Activated CD4-positive, alpha-beta T cell treated with anti-CD3 and anti-CD28 coated beads for 1 hour (primary cell): ENCODE measurements at places on chromosomes 2 and 18.

DNA sequence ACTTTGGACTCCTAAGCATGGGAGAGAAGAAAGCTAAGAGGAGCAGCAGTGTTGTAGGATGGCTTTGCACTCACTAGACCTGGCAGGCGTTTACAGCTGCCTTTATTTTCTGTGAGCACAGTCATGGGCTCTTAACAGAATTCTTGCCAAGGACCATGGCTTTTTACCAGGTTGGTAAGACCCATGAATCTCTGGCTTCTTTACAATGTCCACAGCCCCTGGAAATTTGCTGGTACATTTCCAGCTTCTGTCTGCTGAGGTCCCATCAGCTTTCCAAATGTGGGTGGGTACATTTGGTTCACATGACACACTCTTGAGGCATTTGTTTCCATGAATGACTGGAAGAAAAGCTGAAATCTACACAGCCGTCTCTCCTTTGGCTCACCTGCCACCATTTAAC lies 162.7 kb downstream of the PPP1R1C start:
- DNase-seq = no peak

- DNase-seq = no peak
Observed at GRCh38 chr18:49762191-49763077, 50.9 kb downstream of the ACAA2 start.

DNA sequence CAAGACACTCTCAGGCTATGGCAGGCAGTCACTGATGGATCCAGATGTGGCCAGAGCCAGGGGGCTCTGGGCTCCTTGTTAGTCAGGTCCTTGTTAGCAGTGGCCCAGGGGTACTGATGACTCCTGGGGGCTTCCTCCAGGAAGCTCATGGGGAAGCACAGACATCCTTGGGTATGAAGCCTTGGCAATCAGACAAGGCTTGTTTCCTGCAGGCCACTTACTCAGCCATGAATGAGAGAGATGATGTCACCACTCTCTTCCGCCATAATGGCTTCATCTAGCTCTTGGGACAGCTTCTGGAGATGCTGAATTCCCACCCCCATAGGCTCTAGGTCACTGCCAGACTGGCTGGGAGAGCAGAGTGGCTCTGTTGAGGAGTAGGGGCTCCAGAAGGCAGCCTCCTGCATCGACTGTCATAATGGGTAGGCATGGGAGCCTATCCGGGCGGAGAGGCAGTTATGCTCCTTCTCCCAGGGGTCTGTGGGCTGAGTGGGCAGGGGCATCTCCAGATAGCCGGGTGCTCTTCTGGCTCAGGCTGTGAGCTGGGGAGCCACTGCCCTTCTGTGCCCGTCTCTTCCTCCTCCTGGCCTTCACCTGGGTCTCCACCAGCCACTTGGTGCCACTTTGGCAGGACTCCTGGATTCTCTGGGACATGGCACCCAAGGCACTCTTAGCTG lies 40.2 kb upstream of the BMPR2 start:
- no peak for DNase-seq

GRCh38 chr2:180829836-180830235 lies 150.6 kb upstream of the UBE2E3 start:
- no peak for DNase-seq

GRCh38 chr18:40464032-40464431 lies 1491.0 kb upstream of the PIK3C3 start:
- DNase-seq = no peak

GRCh38 chr2:236604575-236605344 lies 35.1 kb downstream of the ACKR3 start:
- no peak for DNase-seq

- no peak for DNase-seq
Observed at GRCh38 chr18:36903215-36903928, 74.4 kb downstream of the KIAA1328 start.

GRCh38 chr2:103809415-103809814 lies 1044.5 kb upstream of the POU3F3 start:
- no peak for DNase-seq

DNA sequence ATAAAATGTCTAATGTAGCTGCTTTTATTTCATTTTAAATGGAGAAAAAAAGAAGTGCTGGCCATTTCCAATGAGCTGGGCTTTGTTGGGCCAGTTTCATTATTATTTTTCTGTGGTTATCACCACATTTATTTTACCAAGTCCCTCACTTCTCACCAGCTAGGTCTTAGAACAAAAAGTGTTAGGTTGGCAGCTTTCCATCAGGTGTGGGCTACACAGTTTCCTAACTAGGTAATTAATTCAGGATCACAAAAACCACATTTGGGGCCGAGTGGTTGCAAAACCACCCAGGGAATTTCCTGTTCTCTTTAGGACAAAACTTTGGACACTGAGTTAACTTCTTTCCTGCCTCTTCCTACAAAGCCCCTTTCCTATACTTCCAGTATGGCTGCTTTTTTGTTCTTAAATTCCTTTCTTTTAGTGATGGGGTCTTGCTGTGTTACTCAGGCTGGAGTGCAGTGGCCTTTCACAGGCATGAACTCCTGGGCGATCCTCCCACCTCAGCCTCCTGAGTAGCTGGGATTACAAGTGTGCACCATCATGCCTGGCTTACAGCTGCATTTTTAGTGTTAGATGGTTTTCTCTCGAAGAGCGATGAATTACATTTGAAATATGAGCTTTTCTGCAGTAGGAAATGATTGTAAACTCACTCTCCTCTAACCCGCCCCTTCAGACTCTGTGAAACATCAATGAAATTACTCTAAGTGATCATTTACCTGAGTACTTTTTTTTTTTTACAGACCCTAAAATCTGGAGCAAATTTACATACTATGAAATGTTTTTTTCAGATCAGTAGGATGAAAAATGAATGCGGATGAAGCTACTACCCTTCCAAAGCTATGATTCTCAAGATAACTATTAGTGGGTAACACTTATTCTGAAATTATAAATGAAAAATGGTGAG lies 2.6 kb upstream of the ZFP36L2 start:
- DNase-seq = no peak

DNA sequence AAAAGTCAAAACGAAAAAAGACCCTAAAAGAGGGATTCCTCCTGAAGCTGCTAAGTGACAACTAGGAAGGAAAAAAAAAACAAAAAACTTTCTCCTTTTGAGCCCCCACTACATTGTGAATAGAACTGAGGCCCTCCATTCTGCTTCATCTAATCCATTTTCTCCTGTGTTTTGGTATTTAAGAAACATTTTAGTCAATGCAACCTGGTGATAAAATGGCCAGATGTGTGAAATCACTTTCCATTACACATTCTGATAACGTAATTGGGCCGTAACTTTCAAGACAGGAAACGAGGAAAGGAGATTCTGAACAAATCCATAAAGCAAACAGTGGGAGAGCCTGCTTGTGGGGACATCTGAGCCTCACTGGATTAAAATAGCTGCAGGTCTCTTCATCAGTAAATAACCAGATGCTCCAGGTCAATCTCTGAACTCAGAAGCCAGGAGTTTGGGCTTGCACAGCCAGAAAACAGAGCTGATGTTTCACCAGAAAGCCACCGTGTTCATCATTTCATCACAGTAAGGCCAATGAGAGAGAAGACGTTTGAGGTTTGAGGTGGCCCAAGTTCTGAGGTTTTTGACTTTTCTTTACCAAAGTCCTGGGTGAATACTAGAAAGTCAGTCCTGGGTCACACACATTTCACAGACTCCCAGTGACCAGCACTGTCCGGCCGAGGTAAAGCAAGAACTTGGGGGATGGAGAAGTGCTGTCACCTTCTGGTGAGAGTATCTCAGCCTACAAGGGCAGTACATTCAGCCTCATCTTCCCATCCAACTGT lies 47.8 kb downstream of the TGFA start:
- no peak for DNase-seq

GRCh38 chr2:111903930-111904439 lies 5.6 kb downstream of the MERTK start:
- no peak for DNase-seq

DNA sequence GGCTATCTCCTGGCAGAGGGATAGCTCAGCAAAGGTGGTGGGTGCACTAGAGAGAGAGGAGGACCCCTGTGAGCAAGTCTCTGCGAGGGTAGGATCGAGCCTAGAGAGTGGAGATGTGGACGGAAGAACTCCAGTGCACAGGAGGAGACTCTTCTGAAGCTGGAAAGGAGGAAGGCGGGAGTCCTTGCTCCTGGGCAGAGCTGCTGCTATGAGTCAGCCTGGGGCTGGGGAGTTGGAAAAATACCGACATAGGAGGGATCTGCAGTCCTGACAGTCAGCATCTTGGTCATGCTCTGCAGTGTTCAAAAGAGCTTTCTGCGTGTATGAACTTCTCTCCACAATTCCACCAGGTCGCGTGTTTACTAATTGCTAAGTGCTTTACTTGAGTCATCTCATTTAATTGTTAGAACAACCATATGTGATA lies 233.8 kb downstream of the LDLRAD4 start:
- DNase-seq = no peak

GRCh38 chr2:238952261-238952919 lies 104.5 kb downstream of the TWIST2 start:
- DNase-seq = no peak

DNA sequence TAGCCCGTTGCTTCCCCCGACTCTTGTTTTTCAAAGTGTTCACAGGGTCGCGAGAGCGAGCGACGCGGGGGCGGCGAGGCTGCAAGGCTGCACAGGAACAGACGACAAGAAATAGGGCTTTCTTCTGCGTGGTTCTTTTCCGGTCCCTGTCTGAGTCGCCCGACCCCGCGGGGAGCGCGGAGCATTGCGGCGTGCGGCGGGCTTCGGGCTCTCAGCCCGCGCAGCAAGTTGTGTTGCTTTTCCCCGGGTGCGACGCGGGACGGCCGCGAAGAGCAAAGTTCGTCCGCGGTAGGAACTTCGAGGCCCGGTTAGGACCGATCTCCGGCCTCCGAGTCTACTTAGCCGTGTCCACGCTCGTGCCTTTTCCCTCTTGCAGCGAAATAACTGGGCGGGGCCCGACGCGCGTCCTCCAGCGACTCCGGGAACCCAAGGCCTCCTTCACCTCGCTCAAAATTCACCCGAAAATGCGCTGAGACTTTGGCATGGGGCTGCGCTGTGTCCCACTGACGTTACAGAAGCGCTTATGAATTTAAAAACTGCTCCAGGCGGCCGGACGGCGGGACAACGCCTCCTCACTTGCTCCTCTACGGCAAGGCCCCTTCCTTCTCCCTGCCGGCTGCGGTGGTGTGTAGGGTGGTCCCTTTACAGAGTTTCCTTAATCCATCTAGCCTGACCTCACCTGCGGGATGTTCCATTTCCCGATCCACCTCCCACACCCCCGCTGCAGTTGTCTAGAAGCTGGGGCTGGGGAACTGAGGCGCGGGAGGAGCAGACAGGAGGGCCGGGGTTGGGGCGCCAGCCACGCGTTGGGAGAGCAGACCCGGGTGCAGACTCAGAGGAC lies 1.5 kb upstream of the BCL2L11 start:
- no peak for DNase-seq

DNA sequence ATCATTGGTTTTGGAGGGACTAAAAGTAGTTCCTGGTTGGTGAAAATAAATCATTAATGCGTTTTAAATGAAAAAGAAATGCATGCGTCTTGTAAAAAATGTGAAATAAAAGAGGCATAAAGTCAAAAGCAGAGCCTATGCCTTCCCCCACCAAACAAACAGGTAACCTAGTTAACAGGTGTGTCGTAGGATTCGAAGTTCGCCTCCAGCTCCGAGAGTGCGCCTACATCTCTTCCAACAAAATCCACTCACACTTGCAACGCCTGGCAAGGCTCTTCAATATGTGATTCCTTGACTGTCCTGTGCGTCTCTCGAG lies 677 bp upstream of the SMAD4 start:
- DNase-seq = no peak

- no peak for DNase-seq
Observed at GRCh38 chr2:238370823-238371372, 50.6 kb downstream of the TRAF3IP1 start.

GRCh38 chr2:239553376-239554000 lies 152.7 kb upstream of the HDAC4 start:
- no peak for DNase-seq

GRCh38 chr18:53795610-53796009 lies 428.9 kb downstream of the MBD2 start:
- DNase-seq = no peak

DNA sequence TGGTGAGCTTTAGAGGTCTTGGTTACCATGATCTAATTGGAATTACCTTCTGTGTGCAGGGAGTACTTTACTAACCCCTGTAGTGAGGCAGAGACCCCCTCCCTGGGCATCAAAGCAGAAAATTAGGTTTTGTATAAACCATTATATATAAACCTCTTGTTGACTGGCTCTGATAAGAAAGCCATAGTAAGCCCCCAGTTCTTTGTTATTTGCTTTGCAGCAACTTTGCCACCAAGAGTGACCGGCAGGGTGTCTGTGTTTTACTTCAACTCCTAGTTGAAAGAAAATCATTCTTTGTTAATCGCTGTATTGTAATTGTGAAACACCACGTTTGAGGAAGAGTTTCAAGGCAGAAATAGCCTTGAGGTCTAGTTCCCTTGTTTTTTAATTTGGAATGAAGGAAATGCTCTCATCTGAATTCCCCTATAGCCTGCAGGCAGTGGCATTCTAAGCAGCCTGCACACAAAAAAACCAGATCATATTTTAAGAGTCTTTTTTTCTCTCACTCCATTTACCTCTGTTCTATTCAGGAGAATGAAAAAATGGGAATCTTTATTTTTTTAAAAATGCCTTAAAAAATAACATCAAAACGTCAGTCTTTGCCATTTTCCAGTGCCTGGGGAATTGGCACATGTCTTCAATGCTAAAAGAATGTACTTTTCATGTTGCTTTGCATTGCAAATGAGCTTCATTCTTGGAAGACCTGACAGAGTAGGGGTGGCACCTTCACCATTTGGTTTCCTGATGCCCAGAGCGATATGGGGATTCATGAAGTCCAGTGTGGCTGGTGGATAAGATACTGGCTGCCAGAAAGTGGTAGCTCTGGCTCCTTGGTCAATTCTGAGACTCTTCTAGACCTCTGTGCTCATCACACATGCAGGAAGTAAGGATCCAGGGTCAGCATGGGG lies 338.1 kb downstream of the SLC4A3 start:
- no peak for DNase-seq

- no peak for DNase-seq
Observed at GRCh38 chr2:231672617-231673347, 35.5 kb upstream of the PTMA start.

- no peak for DNase-seq
Observed at GRCh38 chr2:60407398-60407797, 146.1 kb downstream of the BCL11A start.

GRCh38 chr2:12665334-12665733 lies 51.4 kb upstream of the TRIB2 start:
- no peak for DNase-seq

DNA sequence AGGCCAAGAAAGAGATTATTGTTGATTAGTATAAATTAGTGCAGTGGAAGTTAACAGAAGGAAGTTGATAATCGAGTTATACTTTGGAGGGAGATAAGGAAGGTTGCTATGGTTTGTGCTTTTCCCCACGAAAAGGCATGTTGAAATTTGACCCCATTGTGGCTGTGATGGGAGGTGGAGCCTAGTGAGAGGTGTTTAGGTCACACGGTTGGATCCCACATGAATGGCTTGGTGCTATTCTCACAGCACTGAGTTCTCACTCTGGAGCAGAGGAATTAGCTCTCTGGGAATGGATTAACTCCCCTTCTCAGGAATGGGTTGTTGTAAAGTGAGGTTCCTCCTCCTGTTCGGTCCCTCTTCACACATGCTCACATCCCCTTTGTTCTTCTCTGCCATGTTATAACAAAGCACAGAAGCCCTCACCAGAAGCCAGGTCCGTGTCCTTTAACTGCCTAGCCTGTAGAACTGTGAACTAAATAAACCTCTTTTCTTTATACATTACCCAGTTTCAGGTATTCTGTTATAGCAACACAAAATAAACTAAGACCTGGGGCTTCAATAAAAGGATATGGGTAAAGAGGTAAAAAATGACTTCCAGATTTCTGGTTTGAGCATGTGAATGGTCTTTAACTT lies 21.9 kb downstream of the PIGN start:
- no peak for DNase-seq
